ENCODE measurements at places on chromosomes 7 and 10. TPM values are rescaled to one million over a fixed set of nuclear protein-coding genes. Genes with fewer than 3 reads are reported as not detected.
A peak's percentile ranks its signal among the peaks of the same experiment; 100 is the strongest.

DNA sequence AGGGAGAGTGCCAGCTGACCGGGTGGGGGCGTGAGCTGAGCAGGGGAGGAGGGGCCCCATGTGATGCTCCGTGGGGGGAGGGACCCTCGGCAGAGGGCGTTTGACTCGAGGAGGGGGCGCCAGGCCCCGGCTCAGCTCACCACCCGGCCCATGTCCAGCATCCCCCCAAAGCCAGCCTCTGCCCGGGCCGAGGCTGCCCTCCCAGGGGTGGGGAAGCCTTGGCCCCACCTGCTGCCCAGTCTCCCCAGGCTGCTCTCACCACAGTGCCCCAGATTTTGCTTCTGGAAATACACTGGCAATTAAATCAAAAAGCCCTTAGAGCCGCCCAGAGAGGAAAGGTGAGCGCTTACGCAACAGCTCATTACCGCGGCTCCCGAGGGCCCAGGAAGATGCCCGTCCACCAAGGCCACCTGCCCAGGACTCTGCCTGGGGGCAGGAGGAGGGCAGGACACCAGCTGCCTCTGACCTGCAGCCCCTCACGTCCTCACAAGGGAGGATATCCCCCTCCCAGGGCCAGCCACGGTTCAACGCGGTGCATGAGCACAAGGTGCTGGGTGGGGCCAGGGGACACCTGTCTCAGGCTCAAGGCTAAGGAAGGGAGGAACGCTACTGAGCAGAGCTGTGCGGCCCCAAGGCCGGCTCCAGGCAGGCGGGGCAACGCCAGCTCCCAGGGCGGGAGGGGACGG is 70.0 kb upstream of the INPP5A start:
- DNase-seq: no peak

DNA sequence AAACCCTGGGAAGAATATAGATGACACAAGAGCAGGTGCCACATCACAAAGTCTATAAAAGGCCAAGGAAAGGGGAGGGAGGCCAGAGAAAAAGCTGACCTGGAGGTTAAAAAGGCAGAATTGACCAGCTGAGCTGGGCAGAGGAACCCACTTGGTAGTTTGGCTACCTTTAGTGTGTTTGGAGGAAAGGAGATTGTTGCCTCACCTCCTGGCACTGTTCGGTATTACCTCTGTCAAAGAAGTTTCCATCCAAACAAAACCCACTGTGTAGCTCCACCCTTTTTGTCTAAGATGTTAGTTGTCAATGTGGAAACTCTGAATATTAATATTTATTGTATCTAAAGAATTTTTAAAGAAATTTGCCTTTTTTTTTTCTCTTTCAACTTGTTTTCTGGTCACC is 23.4 kb downstream of the ENTPD7 start:
- DNase-seq: no peak

GRCh38 chr7:111639934-111640333 is 77.6 kb upstream of the IMMP2L start:
- DNase-seq: no peak

The CC2D2B gene
- 0.29 TPM for total RNA-seq

DNA sequence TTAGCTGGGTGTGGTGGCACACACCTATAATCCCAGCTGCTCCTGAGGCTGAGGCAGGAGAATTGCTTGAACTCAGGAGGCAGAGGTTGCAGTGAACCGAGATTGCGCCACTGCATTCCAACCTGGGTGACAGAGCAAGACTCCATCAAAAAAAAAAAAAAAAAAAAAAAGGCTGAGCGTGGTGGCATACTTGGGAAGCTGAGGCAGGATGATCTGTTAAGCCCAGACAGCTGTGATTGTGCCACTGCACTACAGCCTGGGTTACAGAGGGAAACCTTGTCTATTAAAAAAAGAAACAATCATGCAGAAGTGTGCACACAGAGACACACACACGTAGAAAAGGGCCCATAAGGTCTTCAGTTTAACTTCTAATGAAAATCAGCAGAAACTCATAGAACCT is 150.6 kb downstream of the TPST1 start:
- no peak for DNase-seq

- peak; percentile 76 for DNase-seq
These were observed 97.6 kb downstream of the CCNY start for GRCh38 chr10:35433851-35434426.

The KNDC1 gene
- not detected for total RNA-seq

- peak; percentile 2 for DNase-seq
These were observed 175.0 kb downstream of the CTNNA3 start for GRCh38 chr10:67520924-67521520.

Measured in Daoy (cell line).